ENCODE measurements at places on chromosomes 3 and 15.

DNA sequence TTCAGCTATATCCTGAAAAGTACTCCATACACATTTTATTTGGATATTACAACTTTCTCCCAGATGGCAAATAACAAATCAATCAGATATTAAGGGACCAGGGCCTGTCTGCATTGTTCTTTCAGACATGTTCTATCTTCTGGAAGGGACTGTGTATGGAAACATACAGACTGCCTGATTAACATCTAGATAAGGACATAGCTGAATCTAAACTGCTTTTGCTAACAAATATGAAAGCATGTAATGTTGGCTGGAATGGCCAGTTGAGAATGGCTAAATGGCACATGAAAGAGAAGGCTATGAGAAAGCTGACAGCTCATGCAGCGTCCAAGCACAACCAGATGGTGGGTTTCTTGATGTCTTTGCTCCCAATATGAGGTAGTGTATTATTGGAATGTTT is 149.4 kb downstream of the CFAP20DC start:
- DNase-seq, result no peak

DNA sequence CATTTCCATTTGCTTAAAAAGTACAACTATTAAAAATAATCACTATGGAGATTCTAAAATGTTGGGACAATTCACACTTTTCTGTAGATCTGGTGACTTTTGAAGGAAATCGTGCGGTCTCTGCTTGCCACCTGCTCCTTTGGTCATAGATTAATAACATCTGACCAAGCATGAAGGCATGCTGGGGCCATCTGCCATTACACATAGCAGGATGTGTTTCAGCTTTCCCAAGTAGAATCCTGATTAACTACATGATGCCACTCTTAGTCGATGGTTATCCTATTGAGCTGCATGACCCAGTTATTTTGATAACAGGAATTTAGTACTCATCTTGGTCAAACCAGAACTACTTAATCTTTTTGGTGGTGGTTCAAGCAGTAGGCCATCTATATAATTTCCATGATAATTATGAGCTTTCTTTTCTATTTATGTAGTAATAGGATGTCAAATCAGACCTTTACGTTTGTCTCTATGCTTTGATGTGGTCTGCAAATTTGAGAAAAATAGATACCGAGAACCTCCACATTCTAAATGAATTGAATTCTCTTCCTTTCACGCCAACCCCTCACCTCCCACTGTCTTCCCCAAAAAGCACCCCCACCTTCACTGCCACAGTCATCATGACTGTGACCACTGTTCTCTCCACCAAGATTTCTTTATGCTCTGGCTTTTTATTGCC is 158.1 kb downstream of the DIPK2A start:
- no peak for DNase-seq

DNA sequence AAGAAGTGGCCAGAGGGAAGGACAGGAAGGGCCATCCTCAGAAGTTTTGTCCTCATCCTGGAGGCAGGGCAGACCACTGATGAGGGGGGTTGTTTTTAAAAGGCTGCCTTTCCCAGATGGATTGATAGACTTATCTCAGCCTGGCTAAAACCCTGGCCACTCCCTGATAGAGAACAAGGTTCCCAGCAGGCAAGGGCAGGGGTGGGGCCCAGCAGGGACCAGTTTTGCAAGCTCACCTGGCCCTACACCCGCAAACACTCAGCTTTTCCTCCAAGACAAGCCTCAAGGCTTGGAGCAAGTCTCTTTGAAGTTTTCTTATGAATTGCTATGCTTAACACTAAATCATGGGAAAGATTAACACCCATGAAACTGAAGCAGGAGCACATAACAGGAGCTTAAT is 9.1 kb downstream of the LIPC start:
- DNase-seq, result no peak

DNA sequence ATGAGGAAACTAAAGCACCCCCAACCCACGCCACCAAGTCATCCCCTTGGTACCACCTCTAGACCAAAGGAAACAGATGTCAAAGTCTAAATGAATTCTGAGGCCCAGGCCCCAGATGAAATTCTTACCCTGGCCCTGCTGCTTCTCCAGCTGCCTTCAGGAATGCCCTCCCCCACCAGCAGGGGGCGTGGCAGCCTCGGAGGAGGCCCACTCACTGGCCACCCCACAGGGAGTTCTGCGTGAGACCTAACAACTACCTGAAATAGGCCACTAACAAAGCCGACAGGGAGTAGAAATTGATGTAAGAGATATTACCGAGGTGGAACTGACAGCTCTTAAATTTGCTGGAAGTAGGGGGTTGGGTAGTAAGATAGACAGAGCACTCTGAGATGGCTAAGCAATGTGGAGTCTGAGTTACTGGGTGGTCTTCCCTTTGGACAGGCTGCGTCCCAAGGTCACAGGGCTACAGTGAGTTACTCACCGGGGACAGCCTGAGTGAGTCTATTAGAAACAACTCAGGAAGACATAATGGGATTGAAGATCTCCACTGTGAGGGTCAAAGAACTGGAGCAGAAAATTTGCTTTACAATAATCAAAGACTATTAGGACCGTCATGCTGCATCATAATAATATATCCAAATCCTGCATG is 240.7 kb downstream of the SHOX2 start:
- peak; percentile 81 for DNase-seq

DNA sequence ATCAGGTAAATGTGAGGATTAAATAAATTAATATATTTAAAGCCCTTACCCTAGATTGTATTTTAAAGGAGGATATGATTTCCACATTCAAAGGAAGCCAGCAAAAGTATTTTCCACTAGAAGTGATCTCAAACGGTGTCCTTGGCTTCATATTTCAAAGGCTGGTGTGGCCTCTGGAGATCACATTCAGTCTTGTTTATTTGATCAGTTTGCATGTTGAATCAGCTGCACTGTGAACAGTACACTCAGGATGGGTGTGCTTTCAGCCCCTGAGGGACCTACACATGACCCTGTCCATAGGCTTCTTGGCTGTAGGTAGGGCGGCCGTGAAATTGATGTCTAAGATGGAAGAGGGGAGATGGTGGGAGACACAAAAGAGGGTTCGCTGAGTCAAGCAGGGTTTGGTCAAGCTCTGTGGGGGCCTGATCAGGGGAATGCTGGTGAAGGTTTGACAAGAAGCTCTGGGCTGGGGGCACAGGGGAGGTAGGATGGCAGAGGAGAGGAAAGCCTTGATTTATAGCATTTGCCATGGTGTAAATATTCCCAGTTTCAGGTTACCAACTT is 21.9 kb downstream of the CYP8B1 start:
- no peak for DNase-seq

- no peak for DNase-seq
These were observed 891 bp downstream of the NXPE3 start for GRCh38 chr3:101779822-101780381.

- DNase-seq, result no peak
These were observed 10.8 kb upstream of the ATP13A5 start for GRCh38 chr3:193389335-193389734.

GRCh38 chr3:123488645-123489347 is 39.9 kb upstream of the ADCY5 start:
- peak; percentile 13 for DNase-seq

DNA sequence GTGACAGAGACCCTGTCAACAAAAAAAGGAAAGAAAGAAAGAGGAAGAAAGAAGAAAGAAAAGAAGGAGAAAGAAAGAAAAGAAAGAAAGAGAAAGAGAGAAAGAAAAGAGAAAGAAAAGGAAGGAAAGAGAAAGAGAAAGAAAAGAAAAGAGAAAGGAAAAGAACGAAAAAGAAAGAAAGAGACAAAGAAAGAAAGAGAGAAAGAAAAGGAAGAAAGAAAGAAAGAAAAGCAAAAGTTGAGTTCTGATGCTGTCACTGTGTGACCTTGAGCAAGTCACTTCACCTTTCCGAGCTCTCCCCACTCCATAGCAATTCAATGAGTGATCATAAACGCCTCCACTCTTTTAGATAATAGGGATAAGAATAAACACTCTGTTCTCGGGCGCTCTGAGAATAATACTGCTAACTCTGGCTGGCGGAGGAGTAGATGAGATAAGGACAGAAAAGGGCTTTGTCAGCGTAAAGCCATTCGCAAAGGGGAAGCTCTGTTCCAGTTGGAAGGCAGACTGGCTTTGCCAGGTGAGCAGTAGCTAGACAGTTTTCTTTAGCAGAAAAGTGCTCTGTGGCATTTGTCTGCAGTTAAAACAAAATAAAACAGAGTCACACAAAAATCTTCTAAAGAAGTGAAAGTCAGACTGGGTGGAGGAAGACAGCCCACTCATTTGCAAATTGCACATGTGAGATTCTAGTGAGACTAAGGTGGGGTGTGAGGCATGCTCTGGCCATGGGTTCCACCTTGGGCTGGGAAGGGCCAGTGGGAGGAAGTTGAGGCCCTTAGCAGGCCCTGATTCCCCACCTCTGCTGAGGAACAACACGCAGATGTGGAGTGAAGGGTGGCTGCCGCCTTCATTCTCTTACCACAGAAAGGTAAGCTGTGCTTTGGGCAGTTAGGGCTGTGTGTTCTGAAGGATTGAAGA is 9.6 kb upstream of the FLNB start:
- DNase-seq, result no peak

- no peak for DNase-seq
These were observed 122.6 kb downstream of the OSBPL10 start for GRCh38 chr3:31858439-31858838.

DNA sequence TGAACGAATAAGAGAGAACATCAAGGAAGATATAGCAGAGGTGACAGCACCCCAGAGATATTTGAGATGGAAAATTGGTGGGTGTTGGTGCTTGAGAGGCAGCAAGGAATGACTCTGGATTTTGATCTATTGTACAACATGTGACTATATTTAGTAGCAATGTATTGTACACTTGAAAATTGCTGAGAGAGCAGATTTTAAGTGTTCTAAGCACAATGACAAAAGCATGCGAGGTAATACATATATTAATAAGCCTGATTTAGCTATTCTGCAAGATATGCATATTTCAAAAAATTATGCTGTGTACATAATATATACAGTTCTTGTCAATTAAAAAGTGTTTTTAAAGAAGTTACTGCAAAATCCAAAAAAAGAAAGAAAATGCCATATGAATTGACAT is 194.3 kb downstream of the SLC9A9 start:
- DNase-seq, result no peak

DNA sequence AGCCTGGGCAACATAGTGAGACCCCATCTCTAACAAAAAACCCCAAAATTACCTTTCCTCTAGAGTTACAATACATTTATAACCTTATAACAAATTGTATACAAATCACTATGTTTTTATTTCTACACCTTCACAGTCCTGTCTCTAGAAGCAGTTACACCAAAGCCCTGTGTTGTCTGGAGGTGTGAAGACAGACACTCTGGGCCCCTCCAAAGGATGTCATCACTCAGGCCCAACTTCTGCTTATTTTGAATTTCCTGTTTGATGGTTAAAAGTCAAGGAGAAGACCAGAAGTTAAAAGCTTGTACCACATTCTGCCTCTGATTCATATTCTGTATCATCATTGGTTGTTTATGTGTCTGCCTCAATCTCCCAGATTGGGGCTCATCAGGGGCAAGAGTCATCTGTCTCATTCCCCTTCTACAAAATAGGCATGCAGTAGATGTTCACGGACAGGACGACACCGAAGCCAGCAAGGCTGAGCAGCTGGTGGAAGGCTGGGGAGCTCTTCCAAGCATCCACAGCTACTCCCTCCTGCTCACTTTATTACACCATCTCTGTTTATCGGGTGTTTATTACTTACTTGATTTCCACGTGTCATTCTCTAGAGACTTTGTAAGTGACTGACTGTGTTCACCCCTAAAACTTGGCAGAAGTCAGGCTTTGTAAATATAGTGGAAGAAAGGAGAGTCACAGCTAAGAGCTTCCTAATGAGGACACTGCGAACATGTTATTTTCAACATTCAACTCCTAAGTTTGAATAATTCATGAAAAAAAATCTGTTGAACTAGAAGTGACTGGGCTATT is 136.8 kb upstream of the ANKRD28 start:
- no peak for DNase-seq

DNA sequence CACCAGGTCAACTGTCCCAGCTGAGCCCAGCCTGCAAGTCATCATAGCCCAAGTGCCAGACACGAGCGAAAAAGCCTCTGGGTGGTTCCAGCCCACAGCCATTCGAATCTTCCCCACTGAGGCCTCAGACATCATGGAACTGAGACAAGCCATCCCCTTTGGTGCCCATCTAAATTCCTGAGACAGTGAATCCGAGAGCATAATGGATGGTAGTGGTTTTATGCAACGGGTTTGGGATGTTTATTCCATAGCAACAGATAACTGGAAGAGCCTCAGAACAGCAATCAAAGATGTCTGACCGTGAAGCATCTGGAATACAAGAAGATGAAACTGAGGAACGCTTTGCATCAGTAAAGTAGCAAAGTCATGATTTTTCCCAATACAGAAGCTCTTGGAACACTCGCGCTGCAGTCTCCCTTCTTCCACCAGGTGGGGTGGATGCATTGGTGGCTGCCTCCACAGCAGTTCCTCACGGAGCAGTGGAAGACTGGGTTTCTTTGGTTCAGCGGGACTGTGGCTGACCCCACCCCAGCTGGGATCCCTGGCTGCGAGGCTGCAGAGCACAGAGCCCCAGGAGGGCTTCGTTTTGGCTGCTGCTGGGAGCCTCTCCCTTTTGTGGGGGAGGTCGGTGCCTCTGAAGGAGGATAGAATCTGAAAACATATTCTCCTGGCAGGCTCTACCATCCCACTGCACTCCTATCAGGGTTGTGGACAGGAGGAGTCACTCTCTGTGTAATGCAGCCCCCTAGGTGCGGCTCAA is 26.4 kb upstream of the PDE8A start:
- peak; percentile 79 for DNase-seq

DNA sequence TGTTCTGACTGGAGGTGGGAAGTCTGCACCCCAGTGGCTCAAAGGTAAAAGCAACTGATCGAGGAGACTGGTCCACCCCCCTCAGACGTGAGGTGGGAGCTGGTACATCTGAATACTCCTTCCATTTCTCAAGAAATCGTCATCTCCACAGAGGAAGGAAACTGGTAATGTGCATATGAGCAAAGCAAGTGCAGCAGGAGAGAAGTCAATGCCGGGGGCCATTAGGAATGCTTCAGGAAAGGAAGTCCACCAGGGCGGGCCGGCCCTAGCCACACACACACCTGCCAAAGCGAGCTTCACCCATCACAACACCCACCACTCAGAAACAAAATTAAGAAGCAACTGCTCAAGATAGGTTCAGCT is 8.5 kb downstream of the TBC1D2B start:
- no peak for DNase-seq

DNA sequence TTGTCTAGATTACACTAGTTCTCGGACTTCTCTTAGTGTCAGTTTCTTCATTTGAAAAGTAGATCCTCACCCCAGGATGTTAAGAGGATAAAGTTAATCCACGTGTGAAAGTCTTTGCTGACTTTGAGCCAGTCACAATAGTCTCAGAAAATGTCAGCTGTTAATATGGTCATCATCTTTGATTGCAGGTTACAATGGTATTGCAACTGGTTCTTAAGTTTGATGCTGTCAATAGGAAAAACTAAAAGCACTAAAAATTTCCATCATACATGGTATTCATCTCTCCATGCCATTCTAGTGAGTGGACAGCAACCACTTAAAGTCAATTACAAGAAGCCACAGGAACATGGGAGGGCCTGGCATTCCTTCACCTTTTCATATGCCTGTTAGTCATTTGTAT is 192.3 kb downstream of the TAFA4 start:
- no peak for DNase-seq
